ENCODE measurements at places on chromosomes 4 and X. TPM values are rescaled to one million over a fixed set of nuclear protein-coding genes. Genes with fewer than 3 reads are reported as not detected.

The STAP1 gene
- not detected for total RNA-seq

DNA sequence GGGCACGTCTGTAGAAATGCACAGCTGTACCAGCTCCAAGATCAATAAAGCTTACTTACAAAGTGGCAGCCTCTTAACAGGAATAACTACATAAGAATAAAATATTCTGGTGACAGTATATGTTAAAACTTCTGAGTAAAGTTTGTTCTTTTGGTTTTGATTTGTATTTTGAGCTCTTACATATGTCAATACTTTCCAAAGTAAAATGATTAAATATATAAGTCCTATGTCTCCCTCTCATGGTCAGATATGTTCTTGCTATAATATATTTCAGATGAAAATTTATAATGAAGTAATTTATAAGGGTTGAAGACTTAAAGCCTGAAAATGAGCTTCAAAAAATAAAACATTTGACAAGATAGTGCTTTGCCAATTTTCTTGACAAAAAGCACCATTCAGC, 254.4 kb downstream of the NPFFR2 start:
- no peak for DNase-seq

DNA sequence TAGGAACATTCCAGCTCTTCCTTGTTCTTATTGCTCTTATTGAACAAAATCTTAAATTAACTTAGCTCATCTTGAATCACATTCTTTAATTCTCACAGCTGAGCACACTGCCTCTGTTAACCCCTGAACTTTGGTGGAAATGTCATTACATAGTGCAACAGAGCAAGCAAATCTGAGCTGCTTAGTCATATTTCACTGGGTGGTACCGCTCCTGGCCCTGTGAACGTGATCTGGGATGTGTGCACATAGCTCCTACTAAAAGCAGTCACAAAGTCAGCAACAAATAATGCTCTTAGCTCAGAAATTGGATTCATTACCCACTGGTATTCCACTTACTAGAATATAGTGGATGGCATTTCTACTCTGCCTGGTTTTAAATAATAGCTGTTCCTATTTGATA, 27.9 kb downstream of the ARHGEF6 start:
- no peak for DNase-seq

The MAGEA2B gene
- total RNA-seq = 13.7 TPM

The TRIM2 gene
- 42.0 TPM for total RNA-seq

- DNase-seq = peak; percentile 59
Observed at GRCh38 chrX:17046478-17047097, 100.1 kb downstream of the REPS2 start.

- no peak for DNase-seq
Observed at GRCh38 chr4:121688701-121689100, 8.1 kb downstream of the ANXA5 start.

- DNase-seq = peak; percentile 11
Observed at GRCh38 chrX:79325263-79325958, 41.7 kb downstream of the ITM2A start.

DNA sequence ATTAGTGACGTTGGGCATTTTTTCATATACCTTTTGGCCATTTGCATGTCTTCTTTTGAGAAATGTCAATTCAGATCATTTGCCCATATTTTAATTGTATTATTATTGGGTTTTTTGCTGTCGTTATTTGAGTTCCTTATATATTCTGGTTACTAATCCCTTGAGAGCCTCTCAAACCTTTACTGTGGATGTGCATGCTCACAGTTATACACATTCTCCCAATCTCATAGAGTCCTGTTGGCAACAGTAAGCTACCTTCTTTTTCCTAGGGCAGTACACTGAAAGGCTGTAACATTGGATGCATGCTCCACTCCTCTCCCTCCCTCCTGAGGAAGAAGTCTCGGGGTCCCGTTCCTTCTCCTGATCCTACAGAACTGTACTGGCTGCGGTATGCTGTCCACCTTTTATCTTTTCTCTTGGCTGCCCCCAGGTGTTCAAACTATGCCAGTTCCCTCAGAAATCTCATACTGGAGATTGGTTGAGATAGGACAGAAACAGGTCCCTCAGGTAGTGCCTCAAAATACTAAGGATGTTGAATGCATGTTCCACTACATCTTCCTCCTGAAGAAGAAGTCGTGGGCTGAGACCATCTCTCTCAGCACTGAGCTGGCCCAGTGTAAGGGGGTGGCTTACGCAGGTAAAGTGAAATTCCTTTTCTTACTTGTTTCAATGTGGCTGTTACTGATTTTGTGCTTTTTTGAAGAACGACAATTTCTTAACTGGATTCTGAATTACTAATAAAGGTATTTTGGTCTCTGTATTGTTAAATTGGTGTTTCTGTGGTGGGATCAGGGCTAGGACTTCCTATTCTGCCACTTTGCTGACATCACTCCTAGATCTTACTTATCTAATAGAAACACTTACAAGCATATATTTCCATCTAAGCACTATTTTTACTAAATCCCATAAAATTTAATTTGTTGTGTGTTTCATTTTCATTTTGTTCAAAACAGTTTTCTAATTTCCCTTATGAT, 145.4 kb upstream of the HUWE1 start:
- DNase-seq = peak; percentile 33

The TSC22D3 gene
- total RNA-seq = 14.5 TPM

DNA sequence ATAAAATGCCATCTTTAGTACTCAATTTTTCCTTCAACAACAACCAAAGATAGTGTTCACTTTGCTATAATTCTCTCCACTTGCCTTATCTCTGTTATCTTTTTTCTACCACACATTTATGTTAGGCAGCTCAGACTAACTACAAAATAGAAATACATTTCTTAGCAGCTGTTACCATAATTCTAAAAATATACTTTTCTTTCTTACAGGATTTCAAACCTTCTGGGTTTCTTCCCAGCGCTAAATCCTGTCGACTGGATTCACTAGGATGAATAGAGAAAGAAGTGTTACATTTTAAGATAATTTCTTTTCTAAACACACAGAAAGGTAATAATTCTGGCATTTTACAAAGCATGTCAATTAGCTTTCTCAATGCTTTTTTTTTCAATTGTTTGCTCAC, 105.5 kb upstream of the GK2 start:
- no peak for DNase-seq

DNA sequence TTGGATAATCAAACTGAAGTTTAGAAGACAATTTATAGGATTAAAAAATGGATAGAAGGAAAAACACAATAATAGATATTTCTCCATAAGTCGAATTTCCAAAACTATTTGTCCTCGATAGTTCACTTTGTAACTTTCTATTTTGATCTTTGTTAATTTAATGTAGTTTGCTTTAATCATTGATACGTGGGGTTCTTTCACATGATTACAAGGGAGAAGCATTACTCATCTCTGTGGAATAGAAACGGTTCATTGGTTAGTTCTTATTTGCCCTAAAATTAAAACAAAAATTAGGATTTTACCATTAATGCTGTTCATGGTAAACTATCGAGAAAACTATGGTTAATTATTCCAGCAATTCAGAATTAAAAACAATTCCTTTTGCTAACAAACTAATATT, 2.1 kb downstream of the TET2 start:
- DNase-seq = no peak

- DNase-seq = peak; percentile 51
Observed at GRCh38 chrX:19107035-19107434, 15.2 kb downstream of the ADGRG2 start.

- no peak for DNase-seq
Observed at GRCh38 chr4:36349938-36350549, 68.6 kb downstream of the DTHD1 start.

Measured in WTC11 (cell line).